ENCODE measurements at places on chromosomes 16 and 17.

GRCh38 chr16:89242795-89243200 lies 25.3 kb downstream of the ZNF778 start:
- DNase-seq = no peak

- DNase-seq = peak; percentile 41
These were observed 32.0 kb upstream of the PLLP start for GRCh38 chr16:57316390-57317017.

DNA sequence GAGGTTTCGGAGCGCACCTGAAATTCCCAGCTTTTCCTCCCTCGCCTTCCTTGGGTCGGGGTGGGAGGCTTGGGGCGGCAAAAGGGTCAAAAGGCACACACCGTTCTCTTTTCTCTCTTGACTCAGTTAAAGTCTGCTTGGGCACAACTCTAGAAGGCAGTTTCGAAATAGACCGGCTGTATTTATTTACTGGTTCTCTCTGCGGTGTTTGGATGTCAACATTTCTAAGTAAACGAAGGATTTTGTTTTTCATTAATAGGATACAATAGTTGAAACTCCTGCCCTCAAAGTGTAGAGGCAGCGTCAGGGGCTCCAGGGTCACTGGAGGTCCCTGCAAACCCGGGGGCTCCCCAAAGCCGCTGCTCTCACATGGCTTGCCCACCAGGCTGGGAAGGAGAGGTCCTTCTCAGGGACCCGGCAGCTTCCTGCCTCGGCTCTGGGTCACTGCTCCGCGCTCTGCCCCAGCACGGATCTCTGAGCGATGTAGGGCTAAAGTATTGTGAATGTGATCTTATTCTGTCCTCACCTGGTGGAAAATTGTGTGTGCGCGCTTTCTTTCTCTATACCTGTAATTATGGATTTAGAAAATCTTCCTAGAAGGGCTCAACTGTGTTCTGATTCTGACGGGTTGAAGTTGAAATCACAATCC lies 952 bp downstream of the BMERB1 start:
- DNase-seq = no peak

GRCh38 chr17:58911741-58912343 lies 156.2 kb downstream of the PPM1E start:
- no peak for DNase-seq

DNA sequence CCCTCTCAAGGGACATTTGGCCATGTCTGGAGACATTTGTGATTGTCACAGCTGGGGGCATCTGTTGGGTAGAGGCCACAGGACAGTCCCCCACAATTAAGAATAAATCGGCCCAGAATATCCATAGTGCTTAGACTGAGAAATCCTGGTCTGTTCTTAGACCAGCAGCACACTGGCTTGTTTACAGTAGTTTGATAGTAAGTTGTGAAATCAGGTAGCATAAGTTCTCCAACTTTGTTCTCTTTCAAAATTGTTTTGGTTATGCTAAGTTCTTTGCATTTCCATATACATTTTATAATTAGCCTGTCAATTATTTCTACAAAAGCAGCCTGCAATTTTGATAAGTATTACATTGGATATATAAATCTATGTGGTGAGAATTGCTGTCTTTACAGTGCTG lies 6.8 kb downstream of the MGRN1 start:
- no peak for DNase-seq

- DNase-seq = no peak
These were observed 20.0 kb downstream of the KSR1 start for GRCh38 chr17:27475981-27476895.
